Activated CD4-positive, CD25-positive, alpha-beta regulatory T cell treated with anti-CD3 and anti-CD28 coated beads, Interleukin-2, amount 50 U/mL, for 16 hours (primary cell): ENCODE measurements at places on chromosomes 1 and 21.

- DNase-seq: no peak
Measured at GRCh38 chr1:84959294-84959693, 37.6 kb downstream of the MCOLN2 start.

GRCh38 chr1:236141447-236142252 is 689 bp upstream of the GPR137B start:
- no peak for DNase-seq

- DNase-seq: no peak
Measured at GRCh38 chr1:115073298-115074087, 15.8 kb downstream of the TSPAN2 start.

DNA sequence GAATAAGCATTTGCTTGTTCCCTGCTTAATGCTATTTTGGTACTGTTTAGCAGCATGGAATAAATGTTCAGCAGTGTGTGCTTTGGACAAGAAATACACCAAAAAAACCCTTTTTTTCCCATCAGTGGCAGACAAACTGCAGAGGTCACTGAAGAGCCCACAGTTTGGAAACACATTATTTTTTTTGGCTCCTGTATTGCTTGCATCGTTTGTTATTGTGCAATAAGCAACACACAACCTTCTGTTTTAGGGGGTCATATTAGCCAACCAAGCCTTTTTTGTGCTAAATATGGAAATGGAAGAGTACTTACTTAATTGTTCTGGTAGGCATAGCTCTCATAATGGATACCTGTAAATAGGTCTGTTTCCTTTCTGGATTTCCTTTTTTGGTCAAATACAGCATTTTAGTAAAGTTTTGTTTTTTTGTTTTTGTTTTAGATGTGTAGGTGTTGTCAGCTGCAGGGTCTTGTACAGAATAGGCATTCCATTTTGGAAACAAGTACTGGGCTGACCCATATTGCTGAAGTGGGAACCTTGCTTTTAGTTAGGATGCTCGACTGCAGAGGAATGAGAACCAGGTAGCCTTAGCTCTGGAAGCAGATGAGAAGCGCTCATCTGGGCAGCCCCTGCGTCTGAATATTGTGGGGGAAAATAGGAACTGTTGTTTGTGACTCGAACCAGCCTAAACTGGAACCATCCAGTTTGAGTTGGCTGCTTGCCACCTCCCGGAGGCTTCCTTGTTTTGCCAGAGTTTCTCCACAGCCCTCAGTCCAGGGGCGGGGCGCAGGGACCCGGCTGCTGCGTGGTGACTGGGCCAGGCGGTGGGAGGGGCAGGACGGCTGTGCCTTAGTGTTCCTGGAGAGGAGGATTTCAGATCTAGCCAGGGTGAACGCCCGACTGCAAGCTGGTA is 38.4 kb downstream of the SPEN start:
- DNase-seq: no peak

DNA sequence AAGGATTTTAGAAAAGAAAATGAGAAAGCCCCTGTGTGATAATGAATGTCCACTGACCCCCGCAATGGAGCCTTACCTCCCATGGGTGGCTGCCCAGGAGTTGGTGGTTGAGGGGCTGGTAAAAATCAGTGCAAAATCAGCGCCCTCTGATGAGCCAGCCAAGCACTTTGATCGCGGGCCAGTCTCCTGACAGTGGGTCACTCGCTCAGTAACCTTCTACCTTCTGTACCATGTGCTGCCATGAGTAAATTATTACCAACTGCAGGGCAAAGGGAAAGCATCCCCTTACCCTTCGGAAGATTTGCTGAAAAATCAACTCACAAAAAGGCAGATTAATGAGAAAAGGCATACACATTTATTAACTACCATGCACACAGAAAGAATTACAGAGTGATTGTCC is 58.8 kb downstream of the KCNK1 start:
- DNase-seq: no peak

DNA sequence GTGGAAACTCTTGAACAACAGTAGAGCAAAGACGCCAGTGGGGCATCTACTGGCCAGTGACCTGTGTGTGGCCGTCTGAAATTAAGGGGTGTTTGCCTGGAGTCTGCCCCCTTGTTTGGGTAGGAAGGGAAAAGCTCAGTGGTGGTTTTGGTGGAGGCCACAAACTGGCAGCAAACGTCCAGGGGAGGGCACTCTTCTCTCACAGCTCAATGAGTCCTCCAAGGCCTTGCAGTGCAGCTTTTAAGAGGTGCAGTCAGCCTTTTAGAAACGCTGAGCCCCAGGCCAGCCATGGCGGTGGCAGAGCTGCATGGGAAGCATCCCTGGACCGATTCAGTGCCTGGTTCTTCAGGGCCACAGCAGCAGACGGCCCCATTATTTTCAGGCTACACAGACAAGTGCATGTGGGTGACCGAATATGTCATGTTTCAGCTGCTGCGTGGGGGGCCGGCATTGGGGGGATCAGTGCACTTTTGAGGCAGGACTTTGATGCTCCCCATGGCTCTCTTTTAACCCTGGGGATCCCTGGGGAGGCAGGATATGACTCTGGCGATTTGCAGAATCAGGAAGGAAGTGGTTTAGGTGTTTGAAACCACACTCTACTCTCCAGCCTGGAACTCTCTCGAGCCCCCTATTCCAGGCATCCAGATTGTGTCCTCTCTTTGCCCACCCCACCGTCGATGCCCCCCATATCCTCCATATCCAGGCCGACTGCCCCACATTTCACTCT is 414.0 kb downstream of the PRDM2 start:
- no peak for DNase-seq

GRCh38 chr1:79792219-79792930 is 785.8 kb upstream of the ADGRL4 start:
- DNase-seq: no peak

GRCh38 chr1:177984136-177984525 is 14.3 kb upstream of the SEC16B start:
- DNase-seq: no peak

DNA sequence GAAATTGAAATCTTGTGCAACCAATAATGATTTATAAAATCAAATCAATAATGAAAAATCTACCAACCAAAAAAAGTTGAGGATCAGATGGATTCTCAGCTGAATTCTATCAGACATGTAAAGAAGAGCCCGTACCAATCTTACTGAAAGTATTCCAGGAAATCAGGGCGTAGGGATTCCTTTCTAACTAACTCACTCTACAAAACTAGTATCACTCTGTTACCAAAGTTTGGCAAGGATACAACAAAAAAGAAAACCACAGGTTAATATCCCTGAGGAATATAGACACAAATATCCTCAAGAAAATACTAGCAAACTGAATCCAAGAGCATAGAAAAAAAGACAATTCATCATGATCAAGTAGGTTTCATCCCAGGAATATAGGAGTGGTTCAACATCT is 52.8 kb upstream of the ADGRL4 start:
- DNase-seq: no peak

- DNase-seq: no peak
Measured at GRCh38 chr1:112410673-112411072, 14.7 kb downstream of the CTTNBP2NL start.

GRCh38 chr1:172054172-172054571 is 212.9 kb downstream of the DNM3 start:
- no peak for DNase-seq

DNA sequence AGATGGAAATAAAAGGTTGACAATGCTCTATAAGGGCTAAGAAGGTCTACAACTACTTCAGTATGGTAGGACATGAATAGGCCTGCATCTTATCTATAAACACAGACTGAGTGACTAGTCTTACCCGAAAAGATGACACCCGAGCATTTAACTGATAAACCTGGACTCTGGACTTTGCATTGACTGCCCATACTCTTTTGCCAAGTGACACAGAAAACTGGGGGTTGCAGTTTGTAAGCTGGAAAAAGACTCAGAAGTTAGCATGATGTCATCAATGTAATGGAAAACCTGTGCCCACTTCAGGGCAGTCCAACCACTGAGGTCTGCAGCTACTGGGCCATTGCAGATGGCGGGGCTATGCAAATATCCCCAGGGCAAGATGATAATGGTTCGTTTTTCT is 258.3 kb upstream of the NEGR1 start:
- DNase-seq: no peak

GRCh38 chr21:44846485-44847260 is 26.8 kb downstream of the PTTG1IP start:
- DNase-seq: no peak

DNA sequence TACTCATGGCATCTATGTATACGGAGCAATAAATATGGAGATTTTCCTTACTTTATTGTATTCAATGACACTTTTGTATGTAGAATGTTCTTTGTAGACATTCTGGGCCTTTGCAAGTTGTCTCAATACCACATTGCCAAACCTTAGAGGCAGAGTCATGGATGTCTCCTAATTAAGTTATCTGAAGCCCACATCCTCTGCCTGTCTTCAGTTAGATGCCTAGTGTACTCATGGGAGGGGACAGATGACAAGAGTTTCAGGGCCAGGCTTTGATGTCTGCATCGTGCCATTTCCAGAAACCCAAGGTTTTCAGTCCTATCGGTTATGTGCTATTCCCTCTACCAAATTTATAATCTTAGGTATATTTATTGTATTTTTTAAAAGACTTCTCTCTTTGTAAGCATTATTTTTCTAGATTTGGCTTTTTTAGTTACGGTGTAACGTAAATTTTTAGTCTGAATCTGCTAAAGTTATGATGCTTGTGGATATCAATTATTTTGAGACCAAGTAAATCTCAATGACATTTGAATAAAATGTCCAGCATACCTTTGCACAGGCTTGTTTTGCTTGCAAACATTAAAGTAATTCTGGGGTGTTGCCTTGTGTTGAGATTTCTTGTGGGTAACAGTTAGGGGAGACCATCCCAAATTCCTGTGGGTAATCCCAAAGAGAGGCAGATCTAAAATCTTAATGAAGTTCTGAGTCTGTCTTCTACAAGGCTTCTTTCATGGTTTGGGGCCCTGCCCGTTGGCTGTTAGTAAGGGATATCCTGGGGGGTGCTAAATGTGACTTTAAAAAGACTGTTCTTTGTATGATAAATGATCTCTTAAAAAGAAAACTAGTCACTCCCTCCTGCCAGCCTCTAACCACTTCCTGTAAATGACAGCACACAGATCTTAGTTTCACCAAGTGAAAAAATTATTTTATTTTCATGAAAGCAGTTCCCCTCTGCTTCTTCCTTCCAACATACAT is 8.0 kb upstream of the MACF1 start:
- DNase-seq: peak; percentile 40

GRCh38 chr1:35505911-35506798 is 51.0 kb downstream of the KIAA0319L start:
- no peak for DNase-seq

DNA sequence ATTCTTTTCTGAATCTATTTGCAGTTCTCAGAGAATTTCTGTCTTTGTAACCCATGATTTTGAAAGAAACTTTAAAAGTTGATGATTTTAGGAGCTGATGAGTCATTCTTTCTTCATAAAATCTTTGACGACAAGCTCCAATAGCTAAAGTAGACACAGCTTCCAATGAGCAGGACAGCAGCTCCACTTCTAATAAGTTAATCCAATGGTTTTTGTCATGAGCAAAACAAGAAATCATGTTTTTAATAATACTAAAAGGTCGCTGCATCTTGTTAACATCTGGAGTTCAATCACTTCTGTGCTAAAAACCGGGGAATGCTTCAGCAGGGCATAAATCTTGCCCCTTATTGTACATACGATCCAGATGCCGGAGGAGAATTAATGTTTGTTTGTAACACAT is 48.9 kb upstream of the GORAB start:
- no peak for DNase-seq

GRCh38 chr1:224789311-224789710 is 140.2 kb upstream of the DNAH14 start:
- DNase-seq: no peak

DNA sequence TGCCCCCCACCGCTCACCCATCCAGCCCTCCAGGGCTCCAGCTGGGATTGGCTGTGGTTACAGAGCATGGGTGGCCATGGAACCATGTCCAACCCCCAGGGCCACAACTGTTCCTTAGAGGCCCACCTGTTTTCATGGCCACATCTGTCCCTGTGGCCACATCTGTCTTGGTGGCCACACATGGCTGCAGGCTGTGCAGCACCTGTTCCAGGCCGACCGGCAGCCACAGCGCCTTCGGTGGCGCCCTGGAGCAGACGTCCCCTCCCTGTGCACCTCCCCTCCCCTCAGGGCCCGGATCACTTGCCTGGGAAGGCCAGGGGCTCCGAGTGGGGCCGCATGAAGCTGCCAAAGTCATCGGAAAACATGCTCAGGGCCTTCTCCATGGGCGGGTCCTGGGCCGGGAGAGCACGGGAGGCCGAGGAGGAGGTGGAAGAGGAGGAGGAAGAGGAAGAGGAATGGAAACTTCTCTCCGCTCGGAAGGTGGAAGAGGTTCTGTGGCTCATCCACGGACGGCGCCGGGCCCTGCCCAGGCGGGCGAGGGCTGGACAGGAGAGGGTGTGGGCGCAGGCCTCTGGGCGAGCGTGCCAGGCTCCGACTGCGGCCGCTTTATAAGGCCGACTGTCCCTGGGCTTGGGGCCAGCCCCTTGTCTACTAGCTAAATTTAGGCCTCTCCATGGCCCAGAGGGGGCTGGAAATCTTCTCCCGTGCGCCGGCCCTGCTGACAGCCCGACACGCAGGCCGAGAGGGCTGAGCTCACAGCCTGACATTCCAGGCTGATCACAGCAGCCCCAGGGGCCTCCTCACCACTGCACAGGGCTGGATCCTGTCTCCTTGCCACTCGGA is at the start of gene HSPB7:
TSS of gene HSPB7 (minus strand) at position 583 of the 843 bp plus-strand sequence. CDS start at position 503, 80 bp downstream.
- no peak for DNase-seq

DNA sequence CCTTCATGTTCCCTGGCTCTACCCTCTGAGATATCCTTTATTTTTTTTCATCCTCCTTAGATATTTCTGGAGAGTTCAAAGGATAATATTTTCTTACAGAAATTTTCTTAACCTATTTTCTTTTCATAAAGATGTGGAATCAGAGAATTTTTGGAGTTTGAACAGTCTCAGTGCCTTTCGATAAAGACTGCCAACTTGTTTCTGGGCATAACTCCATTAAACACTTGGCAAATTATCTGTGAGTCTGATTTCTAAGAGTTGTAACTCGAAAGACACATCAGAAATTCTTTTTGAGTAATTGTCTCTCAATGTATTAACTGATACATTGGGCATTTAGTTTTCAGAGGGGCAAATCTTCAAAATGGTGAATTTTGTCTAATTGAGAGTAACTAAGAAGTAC is 1255.6 kb downstream of the NCAM2 start:
- no peak for DNase-seq

GRCh38 chr1:188762166-188762743 is 1715.4 kb downstream of the BRINP3 start:
- DNase-seq: no peak

- DNase-seq: no peak
Measured at GRCh38 chr1:235069577-235070563, 58.8 kb downstream of the TOMM20 start.

- DNase-seq: no peak
Measured at GRCh38 chr1:162131400-162132321, 62.2 kb downstream of the NOS1AP start.

DNA sequence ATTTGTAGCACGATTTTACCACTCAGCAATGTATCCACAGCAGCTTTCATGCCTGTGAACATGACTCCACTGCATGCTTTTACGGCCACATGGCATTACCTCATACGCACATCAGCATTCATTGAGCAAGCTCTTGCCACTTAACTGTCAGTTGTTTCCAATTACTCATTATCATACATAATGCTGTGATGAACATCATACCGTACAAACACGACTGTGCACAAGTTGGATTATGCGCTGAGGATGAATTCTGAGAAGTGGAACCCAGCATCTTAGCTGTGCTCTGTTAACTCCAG is 9.6 kb downstream of the UMODL1 start:
- DNase-seq: no peak
